ENCODE measurements at places on chromosomes 7 and 10.
A peak's percentile ranks its signal among the peaks of the same experiment; 100 is the strongest.

DNA sequence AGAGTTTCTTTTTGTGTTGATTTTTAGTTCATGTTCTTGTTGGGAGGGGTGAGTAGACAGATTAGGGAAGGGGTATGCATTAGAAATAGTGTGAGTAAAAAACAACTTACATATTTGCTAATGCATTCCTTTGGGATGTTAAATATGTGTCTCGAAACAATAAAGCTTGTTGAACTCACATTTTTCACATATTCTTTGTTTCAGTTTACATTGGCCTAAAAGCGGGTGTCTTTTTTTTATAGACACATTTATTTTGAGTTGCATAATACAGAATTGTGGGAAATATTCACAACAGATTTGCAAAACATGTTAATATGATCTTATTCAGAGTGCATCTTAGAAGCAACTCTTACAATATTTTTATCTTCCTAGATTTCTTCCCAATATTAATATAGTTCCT is 337.5 kb upstream of the CNTNAP2 start:
- DNase-seq, result peak; percentile 12

DNA sequence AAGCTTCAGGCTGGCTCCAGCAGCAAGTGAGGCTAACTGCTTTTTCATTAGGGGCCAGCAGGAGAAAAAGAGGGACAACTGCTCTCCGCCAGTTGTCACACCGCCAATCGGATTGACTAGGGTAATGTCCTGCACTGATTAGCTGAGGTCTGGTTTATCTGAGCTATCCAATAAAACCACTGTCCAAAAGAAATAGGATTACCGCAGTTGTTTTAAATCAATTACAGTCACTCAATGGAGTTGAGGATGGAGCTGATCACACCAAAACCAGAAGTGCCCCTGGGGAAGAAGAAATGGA is 351.4 kb upstream of the NPVF start:
- DNase-seq, result no peak

GRCh38 chr10:6586501-6586900 is 6.4 kb upstream of the PRKCQ start:
- no peak for DNase-seq

DNA sequence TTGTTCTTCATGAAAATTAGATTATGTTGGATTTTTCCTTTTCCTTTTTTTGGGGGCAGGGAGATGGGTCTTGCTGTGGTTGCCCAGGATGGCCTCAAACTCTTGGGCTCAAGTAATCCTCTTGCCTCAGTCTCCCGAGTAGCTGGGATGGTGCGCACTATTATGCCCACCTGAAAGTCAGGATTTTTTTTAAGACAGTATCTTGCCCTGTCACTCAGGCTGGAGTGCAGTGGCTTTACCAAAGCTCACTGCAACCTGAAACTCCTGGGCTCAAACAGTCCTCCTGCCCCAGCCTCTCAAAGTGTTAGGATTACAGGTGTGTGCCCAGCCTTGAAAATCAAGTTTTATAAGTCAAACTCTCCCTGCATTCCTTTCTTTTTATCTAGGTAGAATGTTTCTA is 1.7 kb upstream of the TET1 start:
- DNase-seq, result no peak

GRCh38 chr7:24836084-24836483 is 78.8 kb upstream of the GSDME start:
- no peak for DNase-seq

DNA sequence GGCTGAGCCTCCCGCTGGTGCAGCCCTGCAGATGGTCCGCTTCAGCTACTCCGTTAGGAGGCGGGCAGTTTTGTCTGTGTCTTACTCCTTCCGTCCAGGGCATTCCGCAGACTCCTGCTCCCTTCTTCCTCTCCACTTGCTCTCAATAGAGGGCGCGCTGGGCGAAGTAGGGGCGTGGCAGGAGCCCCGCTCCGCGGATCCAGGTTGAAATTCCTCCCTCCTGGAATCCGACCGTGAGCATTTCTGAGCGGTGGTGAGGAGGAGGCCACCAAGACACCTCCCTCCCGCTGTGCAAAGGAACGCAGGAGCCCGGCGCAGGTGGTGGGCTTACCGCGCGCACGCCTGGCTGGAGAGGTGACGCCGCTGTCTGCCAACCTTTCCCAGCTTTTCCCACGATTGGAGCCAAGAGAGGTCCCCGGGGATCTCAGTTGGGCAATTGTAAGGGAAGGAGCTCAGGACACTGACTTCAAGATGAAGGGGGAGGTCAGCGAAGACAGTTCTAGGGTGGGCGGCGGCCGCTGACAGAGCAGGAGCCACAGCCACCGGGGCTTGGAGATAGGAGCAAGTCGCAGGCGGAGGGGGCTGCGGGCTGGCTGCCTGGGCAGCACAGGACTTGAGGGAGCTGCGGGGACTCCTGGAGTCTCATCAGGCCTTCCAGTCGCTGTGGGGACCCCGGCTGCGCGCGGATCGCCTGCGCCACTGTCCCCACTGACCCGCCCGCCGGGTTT is 1011.3 kb downstream of the XPNPEP1 start:
- peak; percentile 53 for DNase-seq

- no peak for DNase-seq
These were observed 47.1 kb upstream of the TMEM72 start for GRCh38 chr10:44864051-44864450.

GRCh38 chr10:88110355-88110754 is 246.9 kb downstream of the PTEN start:
- DNase-seq, result no peak

Data from fibroblast of skin of left quadriceps (primary cell).